ENCODE measurements at places on chromosomes 7 and 10.

DNA sequence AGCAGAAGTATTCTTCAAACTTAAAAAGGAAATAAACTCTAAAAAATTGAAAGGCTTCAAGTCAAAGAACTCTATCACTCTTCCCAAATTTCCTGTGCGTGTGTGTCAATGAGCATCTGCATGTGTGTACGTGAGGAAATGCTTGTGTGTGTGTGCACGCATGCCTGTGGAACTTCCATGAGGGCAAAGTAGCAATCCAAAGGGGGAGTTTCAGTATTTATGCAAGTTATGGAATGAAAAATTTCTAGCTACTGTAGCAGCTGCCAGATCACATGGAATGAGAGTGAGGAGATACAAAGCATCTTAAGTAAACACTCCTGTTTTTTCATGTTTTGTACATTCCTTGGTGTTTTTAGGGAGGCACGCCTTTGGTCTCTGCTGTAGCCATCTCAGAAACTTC lies 152.6 kb downstream of the RAPGEF5 start:
- DNase-seq: no peak

GRCh38 chr10:19958787-19959186 lies 142.6 kb downstream of the PLXDC2 start:
- no peak for DNase-seq

- no peak for DNase-seq
Observed at GRCh38 chr10:17214526-17214925, 13.1 kb upstream of the TRDMT1 start.

GRCh38 chr7:90642978-90643377 lies 46.9 kb downstream of the CDK14 start:
- no peak for DNase-seq

GRCh38 chr7:110177463-110177862 lies 913.5 kb upstream of the LRRN3 start:
- DNase-seq: no peak

DNA sequence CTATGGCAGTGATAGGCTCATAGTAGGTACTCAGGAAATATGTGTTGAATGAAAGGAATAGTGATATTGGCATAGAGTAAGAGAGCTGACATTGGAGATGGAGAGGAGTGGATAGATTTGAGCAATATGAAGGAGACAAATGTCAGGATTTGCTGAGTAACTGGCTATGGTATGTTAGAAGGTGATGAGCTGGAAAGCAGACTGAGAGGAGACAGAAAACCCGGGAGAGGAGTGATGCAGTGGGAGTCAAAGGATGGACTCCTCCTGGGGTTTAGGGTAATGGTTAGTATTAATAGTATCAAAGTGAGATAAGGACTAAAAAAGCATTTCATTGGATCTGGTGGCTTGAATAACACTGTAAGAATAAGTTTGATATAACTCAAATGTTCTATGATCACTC lies 64.8 kb downstream of the CD36 start:
- DNase-seq: no peak

DNA sequence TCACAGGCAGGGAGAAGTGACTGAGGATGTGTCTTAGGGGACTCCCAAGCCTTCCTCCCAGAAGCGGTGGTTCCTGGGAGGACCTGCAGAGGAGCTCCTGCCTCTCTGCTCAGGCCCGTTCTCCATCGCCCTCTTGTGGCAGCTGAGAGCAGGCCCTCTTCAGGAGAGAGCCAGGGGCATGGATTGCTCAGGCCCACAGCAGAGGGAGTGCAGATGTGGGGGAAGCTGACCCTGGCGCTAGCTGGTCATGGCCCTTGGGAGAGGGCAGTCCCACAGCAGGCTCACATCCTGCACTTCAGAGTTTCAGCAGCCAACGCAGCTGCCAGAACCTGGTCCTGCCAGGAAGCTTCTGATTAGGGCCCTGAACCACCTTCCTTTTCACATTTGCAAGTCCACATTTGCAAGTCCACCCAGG lies 94.8 kb upstream of the TARP start:
- no peak for DNase-seq

DNA sequence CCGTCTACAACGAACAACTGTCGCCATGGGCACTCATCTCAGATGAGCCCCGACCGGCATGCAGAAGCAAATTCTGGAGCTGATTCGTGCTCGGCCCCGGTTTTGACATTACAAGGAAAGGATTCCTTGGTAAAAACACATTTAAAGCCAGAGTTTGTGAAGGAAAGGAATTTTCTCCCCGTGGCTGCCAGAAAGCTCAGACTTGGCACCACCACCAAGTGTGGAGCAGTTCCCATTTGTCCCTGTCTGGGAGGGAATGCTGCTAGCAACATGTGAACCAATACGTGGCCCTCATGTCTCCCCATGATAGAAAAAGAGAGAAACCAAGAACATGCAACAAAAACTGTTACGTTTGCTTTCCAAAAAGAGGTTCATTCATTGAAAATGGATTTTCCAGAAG lies 55.2 kb upstream of the DDC start:
- no peak for DNase-seq

- DNase-seq: no peak
Observed at GRCh38 chr7:20786779-20787659, at the start of gene SP8. TSS of gene SP8 (minus strand) at chr7:20786886. CDS start at chr7:20786798, 88 bp downstream.

GRCh38 chr10:83545901-83546391 lies 593.4 kb upstream of the GHITM start:
- no peak for DNase-seq

GRCh38 chr10:114876602-114877300 lies 55.2 kb downstream of the FHIP2A start:
- DNase-seq: peak; percentile 51

DNA sequence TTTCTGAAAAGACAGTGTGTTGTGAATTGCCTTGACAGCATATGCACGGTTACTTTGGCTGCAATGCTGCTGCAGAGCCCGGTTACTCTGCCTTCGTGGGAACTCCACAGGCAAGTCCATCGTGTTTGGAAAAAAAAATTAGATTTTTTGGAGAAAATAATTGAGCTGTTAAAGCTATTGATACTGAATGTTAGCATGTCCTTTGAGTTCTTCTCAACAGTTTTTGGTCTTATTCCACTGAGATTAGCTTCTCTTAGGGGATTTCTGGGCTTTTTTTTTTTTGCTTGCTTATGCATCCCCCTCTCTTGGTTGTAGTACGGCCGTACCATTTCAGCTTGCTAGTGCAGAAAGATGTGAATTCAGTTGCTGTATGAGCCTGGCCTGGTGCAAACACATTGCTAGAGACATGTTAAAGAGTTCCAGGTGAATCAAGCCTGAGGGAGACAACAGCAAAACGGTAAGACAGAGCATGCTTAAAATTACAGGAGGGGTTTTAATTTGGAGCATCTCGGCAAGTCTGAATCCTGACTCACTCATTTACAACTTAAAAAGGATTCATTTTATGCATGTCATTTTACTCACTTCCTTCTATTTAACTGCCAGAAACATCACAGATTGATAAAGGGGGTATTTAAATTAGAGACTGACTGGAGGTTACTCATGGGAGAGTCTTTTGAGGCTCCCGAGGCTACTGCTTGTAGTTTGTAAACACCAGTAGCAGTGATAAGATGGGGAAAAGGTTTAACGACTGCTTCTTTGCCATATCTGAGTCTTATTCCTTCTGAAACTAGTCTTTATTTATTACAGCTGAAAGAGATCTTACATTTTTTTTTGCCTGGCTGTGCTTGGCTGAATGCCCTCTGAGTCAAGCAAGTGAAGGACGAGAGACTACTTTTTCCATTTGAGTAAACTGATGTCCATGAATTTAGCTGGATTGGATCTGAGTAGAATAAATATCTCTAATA lies 113.7 kb downstream of the CDK14 start:
- no peak for DNase-seq

DNA sequence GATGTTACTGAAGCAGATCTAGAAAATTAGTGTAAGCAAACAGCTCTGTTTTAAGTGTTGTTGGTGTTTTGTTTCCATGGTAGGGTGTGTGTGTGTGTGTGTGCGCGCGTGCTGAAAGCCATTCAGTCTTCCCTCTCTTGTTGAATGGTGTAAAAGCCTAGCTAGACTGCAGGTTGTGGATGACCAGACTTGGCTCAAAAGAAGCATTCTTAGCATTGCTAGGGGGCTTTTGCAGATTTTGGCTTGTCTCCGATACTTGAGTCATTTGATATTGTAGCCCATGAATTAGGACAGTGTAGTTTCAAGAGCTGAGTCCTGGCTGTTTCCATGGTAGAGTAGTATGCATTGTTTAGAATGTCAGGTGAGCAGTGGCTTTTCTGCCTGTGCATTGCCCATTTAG lies 99.1 kb downstream of the SND1 start:
- DNase-seq: no peak
